CD4-positive, alpha-beta memory T cell (primary cell): ENCODE measurements at places on chromosomes 16 and 17. TPM values are rescaled to one million over a fixed set of nuclear protein-coding genes. Genes with fewer than 3 reads are reported as not detected.

Gene SEPTIN1
- total RNA-seq, result 198 TPM

DNA sequence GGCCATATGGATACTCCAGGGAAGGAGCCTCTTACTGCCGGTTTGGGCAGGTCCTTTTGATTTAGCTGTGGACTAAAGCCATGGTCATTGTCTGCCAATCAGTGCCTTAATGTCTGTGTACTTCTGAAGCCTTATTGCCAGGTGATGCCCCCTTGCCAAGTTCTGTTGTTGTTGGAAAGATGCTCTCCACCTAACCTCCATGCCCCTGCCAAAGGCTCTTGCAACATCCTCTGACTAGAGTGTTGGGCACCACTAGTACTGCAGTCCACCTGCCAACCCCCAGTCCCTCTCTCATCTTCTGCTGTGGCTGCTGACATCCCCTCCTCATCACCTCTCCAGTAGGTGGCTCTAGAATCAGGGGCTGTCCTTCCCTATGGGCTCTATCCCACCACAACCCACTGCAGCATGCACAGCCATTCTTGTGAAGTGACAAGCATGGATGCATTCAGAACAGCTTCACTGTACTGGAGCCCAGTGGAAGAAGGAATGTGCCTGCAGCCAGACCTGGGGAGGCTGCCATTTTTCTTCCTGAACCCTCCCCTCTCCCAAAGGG lies 375.3 kb upstream of the CDH5 start:
- H3K36me3 ChIP-seq, result no peaks in the 10 kb centered on the region
- DNase-seq, result no peak
- no peak overlapping the region for H3K4me3 ChIP-seq
- H3K27ac ChIP-seq, result no peak overlapping the region

- H3K27me3 ChIP-seq, result no peaks in the 10 kb centered on the region
- no peak overlapping the region for H3K4me3 ChIP-seq
- DNase-seq, result no peak
- peaks cover 5% of the 10 kb centered on the region for H3K36me3 ChIP-seq
Measured at GRCh38 chr17:57984261-57984890, 3.7 kb downstream of the VEZF1 start.

DNA sequence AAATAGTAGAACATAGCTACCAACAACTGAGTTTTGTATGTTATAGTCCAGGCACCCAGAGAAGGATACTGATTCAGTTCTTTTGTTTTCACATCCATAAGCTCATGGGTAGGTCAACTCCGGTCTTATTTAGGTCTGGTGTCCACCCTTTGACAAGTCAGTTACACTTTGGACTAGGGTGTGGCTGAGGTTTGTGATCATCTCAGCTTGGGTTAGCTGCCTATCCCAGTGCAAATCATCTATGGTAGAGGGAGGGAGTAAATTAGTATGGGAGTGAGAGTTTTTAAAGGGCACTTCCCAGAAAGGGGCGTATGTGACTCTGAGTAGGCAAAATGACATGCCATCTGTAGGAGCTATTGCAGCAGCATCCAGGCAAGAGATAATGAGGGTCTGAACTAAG lies 66.1 kb downstream of the TANC2 start:
- no peak overlapping the region for H3K27ac ChIP-seq
- H3K27me3 ChIP-seq, result no peaks in the 10 kb centered on the region
- H3K4me3 ChIP-seq, result no peak overlapping the region
- no peaks in the 10 kb centered on the region for H3K36me3 ChIP-seq

Gene SEPTIN12
- not detected for total RNA-seq

- no peak overlapping the region for H3K4me3 ChIP-seq
- H3K27ac ChIP-seq, result no peak overlapping the region
- no peak for DNase-seq
- H3K27me3 ChIP-seq, result no peaks in the 10 kb centered on the region
- H3K4me1 ChIP-seq, result no peaks in the 10 kb centered on the region
- H3K36me3 ChIP-seq, result no peaks in the 10 kb centered on the region
Measured at GRCh38 chr17:64282753-64283080, 19.7 kb upstream of the TEX2 start.

DNA sequence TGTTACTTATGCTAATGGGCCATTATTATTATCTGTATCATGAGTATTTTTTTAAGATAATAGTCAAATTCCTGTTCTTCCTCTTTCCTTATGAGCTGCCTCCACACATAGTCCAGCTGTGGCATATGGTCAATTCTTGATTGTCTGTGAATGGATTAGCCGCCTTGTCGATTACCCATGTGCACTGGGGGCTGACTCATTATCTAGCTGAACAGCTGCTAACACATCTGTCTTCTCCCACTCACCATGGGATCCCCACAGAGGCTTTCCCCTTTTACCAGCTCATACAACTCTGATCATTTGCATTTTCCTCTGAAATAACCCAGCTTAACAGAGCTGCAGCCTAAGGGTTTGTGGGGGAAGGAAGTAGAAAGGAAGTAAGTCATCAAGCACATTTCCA lies 915.0 kb downstream of the CDH11 start:
- DNase-seq, result no peak
- H3K36me3 ChIP-seq, result no peaks in the 10 kb centered on the region
- H3K27ac ChIP-seq, result no peak overlapping the region
- H3K4me3 ChIP-seq, result no peak overlapping the region
